CD4-positive, CD25-positive, alpha-beta regulatory T cell (primary cell): ENCODE measurements at places on chromosomes 2 and 18. TPM values are rescaled to one million over a fixed set of nuclear protein-coding genes. Genes with fewer than 3 reads are reported as not detected.
A peak's percentile ranks its signal among the peaks of the same experiment; 100 is the strongest.

UGT1A3 gene
- not detected for polyA plus RNA-seq

DAW1 gene
- polyA plus RNA-seq = not detected

C2orf66 gene
- polyA plus RNA-seq = not detected

GPAT2 gene
- 0.94 TPM for polyA plus RNA-seq

GPR17 gene
- polyA plus RNA-seq = not detected

CACNB4 gene
- not detected for polyA plus RNA-seq

CPO gene
- not detected for polyA plus RNA-seq

GAL3ST2 gene
- polyA plus RNA-seq = not detected

TAF1B gene
- polyA plus RNA-seq = 13.9 TPM

SLC4A5 gene
- 0.39 TPM for polyA plus RNA-seq

DLX1 gene
- not detected for polyA plus RNA-seq

KCNJ3 gene
- polyA plus RNA-seq = not detected

ALK gene
- not detected for polyA plus RNA-seq

RPRM gene
- not detected for polyA plus RNA-seq

RNF152 gene
- polyA plus RNA-seq = not detected

- H3K36me3 ChIP-seq = no peaks in the 10 kb centered on the region
- DNase-seq = no peak
- H3K27me3 ChIP-seq = no peaks in the 10 kb centered on the region
- no peak overlapping the region for H3K4me3 ChIP-seq
- H3K27ac ChIP-seq = peak overlapping the region; percentile 64
Measured at GRCh38 chr2:28681606-28682005, 70.0 kb upstream of the PPP1CB start.

- no peaks in the 10 kb centered on the region for H3K27me3 ChIP-seq
- DNase-seq = no peak
- peak overlapping the region; percentile 95 for H3K27ac ChIP-seq
- peak overlapping the region; percentile 77 for H3K4me3 ChIP-seq
- peaks cover 80% of the 10 kb centered on the region for H3K4me1 ChIP-seq
Measured at GRCh38 chr2:240563951-240564560, 3.9 kb downstream of the DUSP28 start.

- peak overlapping the region; percentile 72 for H3K27ac ChIP-seq
- peaks cover 20% of the 10 kb centered on the region for H3K36me3 ChIP-seq
- H3K4me3 ChIP-seq = peak overlapping the region; percentile 96
- H3K4me1 ChIP-seq = peaks cover 99% of the 10 kb centered on the region
- H3K27me3 ChIP-seq = no peaks in the 10 kb centered on the region
- peak; percentile 78 for DNase-seq
Measured at GRCh38 chr2:105754011-105754410, 9.3 kb downstream of the NCK2 start.

DNA sequence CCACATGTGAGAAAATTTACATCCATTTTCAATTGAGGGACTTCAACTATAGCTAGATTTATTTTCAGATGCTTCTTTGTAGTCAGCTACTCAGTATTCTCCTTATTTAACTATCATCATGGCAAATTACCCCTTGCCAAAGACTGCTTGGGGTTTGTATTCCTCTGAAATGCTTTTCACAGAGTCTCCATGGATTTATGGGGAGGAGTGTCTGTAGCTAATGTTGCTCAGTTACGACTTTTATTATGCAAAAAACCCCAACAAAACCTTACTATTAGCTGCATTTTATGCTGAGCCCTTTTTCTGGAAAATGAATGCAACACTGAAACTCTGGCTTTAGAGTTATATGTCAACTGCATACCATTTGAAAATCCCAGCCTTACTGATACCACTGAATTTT, 78.6 kb downstream of the RFTN2 start:
- no peaks in the 10 kb centered on the region for H3K4me1 ChIP-seq
- no peak overlapping the region for H3K4me3 ChIP-seq
- H3K27ac ChIP-seq = no peak overlapping the region
- H3K27me3 ChIP-seq = peaks cover 6% of the 10 kb centered on the region
- DNase-seq = no peak

DNA sequence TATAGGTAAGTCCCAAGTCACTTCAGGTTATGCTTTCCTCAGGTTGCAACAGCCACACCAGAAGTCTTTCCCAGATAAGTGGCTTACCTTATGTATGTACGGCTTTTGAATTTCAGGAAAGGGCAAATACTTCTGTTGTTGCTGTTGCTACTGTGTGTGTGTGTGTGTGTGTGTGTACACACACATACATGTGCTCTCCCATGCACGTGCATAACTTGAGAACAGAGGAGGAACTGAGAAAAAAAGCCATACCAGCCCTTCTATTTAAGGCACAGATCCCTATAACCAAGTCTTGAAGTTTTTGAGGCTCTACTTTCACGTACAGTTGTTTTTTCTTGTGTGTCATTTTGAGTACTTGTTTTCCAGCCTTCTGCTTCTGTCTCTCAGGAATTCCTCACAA, 62.4 kb downstream of the WDPCP start:
- no peaks in the 10 kb centered on the region for H3K27me3 ChIP-seq
- no peak for DNase-seq
- H3K4me1 ChIP-seq = no peaks in the 10 kb centered on the region
- no peak overlapping the region for H3K4me3 ChIP-seq
- H3K27ac ChIP-seq = no peak overlapping the region
- H3K36me3 ChIP-seq = no peaks in the 10 kb centered on the region

- no peak overlapping the region for H3K4me3 ChIP-seq
- DNase-seq = no peak
- H3K27ac ChIP-seq = no peak overlapping the region
- H3K27me3 ChIP-seq = no peaks in the 10 kb centered on the region
- peaks cover 84% of the 10 kb centered on the region for H3K36me3 ChIP-seq
Measured at GRCh38 chr18:79714531-79715240, 35.1 kb downstream of the CTDP1 start.

GRCh38 chr2:107721586-107721985, 105.1 kb upstream of the RGPD4 start:
- DNase-seq = no peak
- H3K27me3 ChIP-seq = no peaks in the 10 kb centered on the region
- H3K27ac ChIP-seq = no peak overlapping the region
- no peak overlapping the region for H3K4me3 ChIP-seq

DNA sequence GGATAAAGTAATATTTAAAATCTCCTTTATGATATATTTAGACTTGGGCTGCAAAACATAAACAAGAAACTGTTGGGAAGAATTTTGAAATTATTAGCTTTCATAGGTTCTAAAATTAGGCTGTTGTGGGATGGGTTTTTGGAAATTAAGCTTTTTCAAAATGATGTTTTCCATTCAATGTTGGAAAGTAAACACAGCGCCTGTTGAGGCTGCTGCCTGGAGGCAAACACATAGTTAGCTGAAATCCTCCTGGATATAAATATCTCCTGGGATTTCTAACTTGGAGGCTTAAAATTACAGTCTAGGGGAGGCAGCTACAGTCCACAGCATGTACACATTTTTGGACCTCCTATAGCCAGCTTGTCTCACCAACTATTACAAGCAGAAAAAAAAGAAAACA, 197.3 kb downstream of the DCC start:
- no peak for DNase-seq
- H3K27me3 ChIP-seq = no peaks in the 10 kb centered on the region
- H3K27ac ChIP-seq = no peak overlapping the region
- H3K4me1 ChIP-seq = no peaks in the 10 kb centered on the region
- H3K4me3 ChIP-seq = no peak overlapping the region
- no peaks in the 10 kb centered on the region for H3K36me3 ChIP-seq

GRCh38 chr2:36450466-36451196, 95.1 kb downstream of the CRIM1 start:
- no peak for DNase-seq
- H3K4me3 ChIP-seq = no peak overlapping the region
- no peaks in the 10 kb centered on the region for H3K4me1 ChIP-seq
- H3K27me3 ChIP-seq = no peaks in the 10 kb centered on the region

DNA sequence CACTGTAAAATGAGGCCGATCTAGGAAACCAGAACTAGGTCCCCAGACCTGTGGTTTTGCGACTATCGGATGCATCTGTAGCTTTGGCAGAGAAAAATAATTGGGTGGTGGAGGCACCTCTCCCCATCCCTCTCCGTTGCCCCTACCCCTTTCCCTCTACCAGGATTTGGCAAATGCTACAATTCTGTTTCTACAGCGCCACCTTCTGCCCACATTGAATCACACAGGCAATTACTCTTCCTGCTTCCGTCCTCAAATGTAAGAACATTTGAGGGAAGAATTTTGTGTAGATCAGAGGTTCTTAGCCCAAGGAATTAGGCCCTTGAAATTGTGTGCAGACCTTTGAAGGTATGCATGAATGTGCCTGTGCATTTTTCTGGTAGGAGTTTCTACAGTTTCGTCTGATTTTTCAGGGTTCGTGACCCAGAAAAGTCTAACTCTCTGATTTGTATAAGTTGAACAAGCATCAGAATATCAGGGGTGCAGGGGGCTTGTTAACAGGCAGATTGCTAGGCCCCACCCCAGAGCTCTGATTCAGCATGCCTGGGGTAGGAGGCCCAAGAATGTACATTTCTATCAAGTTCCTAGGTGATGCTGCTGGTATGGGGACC, 11.2 kb downstream of the ATP6V1B1 start:
- peaks cover 7% of the 10 kb centered on the region for H3K27me3 ChIP-seq
- H3K4me3 ChIP-seq = no peak overlapping the region
- peaks cover 7% of the 10 kb centered on the region for H3K4me1 ChIP-seq
- H3K27ac ChIP-seq = no peak overlapping the region
- DNase-seq = peak; percentile 67

DNA sequence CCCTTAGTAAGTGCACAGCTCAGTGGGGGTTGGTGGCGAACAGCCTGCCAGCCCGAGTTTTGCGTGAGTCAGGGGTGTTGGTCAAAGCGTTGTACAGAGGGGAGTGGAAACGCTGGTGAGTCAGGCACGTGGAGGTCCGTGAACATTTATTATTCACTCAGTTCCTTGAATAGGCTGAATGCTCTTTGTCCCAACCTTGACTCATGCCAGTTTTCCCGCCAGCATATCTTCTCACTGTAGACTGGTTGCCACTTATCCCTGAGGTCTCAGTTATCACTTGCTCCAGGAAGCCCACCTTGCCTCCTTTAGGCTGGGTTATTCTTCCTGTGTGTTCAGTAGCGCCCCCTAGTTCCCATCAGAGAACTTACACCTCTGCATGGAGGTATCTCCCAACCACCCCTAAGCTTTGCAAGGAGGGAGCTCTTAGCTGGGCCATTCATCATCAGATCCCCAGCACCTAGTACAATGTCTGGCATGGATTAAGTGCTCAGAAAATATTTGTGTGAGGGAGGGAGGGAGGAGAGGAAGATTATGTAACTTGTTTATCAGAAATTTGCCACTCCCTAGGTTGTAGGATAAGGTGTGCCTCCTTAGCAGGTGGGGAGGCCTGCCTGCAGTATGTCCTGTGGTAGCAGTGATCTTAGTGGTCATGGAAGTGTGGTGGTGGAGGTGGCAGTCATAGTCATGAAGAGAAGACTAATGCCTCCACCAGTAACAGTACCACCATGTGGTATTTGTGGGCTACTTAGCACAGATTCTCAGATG, 72.1 kb downstream of the CABLES1 start:
- no peak for DNase-seq
- no peaks in the 10 kb centered on the region for H3K27me3 ChIP-seq
- H3K4me3 ChIP-seq = no peak overlapping the region
- no peak overlapping the region for H3K27ac ChIP-seq
- no peaks in the 10 kb centered on the region for H3K36me3 ChIP-seq

GRCh38 chr2:148875387-148876051, 492 bp downstream of the KIF5C start:
- no peak for DNase-seq
- no peaks in the 10 kb centered on the region for H3K36me3 ChIP-seq
- H3K27ac ChIP-seq = no peak overlapping the region
- H3K27me3 ChIP-seq = peaks cover 9% of the 10 kb centered on the region
- H3K4me3 ChIP-seq = no peak overlapping the region
- H3K4me1 ChIP-seq = peaks cover 13% of the 10 kb centered on the region

GRCh38 chr18:40670668-40671375, 1284.2 kb upstream of the PIK3C3 start:
- no peaks in the 10 kb centered on the region for H3K4me1 ChIP-seq
- H3K27ac ChIP-seq = no peak overlapping the region
- DNase-seq = no peak
- H3K36me3 ChIP-seq = no peaks in the 10 kb centered on the region
- no peak overlapping the region for H3K4me3 ChIP-seq

- no peak overlapping the region for H3K27ac ChIP-seq
- DNase-seq = no peak
- no peaks in the 10 kb centered on the region for H3K27me3 ChIP-seq
- no peak overlapping the region for H3K4me3 ChIP-seq
Measured at GRCh38 chr18:12679183-12679786, 21.4 kb upstream of the SPIRE1 start.

GRCh38 chr18:14075196-14075595, 57.0 kb downstream of the ZNF519 start:
- no peaks in the 10 kb centered on the region for H3K36me3 ChIP-seq
- no peak overlapping the region for H3K4me3 ChIP-seq
- no peaks in the 10 kb centered on the region for H3K27me3 ChIP-seq
- no peak overlapping the region for H3K27ac ChIP-seq

DNA sequence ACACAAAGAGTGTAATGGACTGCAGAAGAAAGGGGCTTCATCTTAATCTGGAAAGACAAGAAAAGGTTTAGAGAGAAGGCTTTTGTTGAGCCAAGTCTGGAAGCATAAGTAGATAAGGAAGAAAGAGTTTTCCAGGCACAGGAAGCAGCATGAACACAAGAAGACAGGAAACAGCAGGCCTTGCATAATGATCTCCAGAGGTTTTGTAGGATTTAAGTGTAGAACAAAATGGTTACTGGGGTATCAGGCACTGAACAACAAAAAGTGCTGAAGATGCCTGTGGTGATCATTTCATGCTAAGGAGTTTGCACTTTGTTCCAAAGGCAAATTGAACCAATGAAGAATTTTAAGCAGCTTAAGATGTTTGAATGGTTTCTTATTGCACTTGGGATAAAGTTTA, 281.6 kb upstream of the TANK start:
- H3K27me3 ChIP-seq = no peaks in the 10 kb centered on the region
- H3K4me3 ChIP-seq = no peak overlapping the region
- no peak for DNase-seq
- no peaks in the 10 kb centered on the region for H3K4me1 ChIP-seq
- no peaks in the 10 kb centered on the region for H3K36me3 ChIP-seq

DNA sequence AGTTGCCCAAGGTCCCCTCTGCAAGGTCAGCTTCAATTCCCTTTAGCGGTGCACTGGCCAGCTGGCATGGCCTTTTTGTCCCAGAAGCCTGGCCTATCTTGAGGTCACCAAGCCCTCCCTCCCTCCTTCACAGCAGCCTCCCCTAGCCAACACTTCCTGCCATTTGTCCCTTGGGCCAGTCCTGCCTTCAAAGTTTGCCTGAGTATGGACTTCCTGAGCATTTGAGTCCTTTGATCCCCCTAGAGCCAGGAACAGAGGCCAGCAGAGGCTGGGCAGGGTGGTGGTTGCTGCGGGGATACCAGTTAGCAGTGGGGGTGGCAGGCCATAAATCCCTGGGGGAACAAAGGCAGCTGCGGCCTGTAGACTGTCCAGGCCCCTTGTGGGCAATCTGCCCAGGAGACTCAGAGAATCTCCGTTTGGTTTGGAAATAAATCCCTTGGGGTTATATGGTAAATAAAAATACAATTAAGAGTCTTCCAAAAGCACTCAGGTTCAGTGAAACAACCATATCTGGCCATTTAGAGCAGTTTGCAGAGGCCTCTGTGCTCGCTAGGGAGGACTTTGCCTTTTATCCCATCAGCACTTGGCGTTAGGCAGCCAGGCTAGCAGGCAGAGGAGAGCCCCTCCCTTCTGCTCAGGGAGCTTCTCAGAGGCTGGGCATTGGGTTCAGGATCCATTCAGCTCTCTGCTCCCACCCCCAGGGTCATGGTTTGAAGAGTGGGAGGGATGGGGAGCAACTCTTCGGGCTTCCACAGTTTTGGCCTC, 3.1 kb upstream of the HES6 start:
- peaks cover 19% of the 10 kb centered on the region for H3K4me1 ChIP-seq
- H3K36me3 ChIP-seq = no peaks in the 10 kb centered on the region
- peaks cover 4% of the 10 kb centered on the region for H3K27me3 ChIP-seq
- H3K27ac ChIP-seq = no peak overlapping the region
- H3K4me3 ChIP-seq = no peak overlapping the region
